ENCODE measurements at places on chromosomes 6 and 20.

- DNase-seq: no peak
Measured at GRCh38 chr6:139134064-139134395, 850 bp upstream of the HECA start.

DNA sequence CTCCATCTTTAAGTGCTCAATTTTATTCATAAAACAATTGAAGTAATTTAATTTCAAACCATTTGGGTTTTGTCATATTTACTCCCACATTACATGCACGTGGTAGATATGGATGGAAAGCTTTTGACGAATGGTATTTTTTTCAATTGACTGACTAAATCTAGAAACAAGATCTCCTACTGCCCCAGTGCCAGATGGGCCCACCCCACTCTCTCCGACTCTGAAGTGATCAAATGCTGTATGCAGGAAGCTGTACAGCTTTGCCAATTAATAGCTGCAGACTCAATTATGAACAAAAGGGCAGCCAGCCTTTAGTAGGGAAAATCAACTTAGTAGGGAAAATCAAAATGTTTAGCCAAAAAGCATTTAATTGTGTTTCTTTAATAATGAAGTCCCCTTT is 46.2 kb downstream of the PACRG start:
- no peak for DNase-seq

DNA sequence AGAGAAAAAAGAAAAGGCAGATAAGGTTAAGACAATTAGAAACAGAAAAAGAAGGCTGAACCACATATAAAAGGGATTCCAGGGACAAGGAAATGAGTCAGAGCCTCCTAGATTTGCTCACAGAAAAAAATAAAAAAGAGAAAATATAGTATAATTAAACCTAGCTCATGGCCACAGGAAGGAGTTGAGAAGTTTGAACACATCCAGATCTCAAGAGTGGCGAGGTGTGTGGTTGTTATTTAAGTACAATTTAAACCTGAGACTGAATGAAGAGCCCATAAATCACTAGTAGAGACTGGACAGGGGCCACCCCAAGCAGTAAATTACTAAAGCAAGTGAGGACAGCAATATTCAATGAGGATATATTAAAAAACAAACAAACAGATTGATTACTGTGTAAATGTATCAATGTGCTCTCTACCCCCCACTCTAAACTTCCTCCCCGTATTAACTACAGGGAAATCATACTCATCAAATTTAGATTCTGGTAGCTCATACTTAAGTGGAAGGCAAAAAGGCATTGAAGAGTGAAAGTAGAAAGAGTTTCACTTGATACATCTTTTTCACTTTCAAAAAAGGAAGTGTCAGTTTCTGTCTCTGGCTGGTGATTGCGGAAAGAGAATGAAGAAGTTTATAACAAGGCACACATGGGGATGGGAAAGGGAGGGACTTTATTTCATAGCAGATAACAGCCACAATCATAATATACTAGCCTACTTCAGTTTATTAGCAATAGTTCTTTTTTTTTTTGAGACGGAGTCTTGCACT is 49.3 kb upstream of the SCAF8 start:
- DNase-seq: peak; percentile 7

GRCh38 chr6:22240025-22240424 is 56.8 kb downstream of the PRL start:
- DNase-seq: no peak

DNA sequence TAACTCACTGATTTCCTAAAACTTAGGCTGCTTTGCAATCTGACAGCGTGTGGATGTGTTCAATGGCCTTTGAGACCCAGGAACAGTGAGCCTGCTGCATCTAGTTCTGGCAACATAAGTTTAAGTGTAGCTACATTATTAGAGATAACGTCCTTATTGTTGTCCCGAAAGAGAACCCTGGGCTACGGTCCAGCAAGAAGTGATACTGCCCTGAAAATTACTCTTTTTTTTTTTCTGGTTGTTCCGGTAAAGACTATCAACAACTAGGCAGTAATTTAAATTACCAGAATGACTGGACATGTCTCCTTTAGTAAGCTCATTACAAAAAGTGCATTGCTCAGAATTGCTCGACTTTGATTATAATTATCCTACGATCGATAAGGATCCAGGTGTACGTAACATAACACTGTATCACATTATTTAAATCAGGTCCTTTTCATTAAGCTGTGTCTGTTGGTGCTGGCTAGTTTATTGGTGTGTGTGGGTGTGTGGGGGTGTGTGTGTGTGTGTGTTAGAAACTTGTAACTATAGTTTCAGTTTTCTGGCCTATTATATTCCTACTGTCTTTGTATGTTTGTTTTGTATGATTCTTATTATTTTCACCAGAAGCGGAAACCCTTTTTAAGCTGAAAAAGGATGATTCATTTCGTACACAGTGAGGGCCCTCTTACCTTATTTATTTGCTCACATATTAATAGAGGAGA is 3.0 kb downstream of the TSHZ2 start:
- DNase-seq: peak; percentile 54

DNA sequence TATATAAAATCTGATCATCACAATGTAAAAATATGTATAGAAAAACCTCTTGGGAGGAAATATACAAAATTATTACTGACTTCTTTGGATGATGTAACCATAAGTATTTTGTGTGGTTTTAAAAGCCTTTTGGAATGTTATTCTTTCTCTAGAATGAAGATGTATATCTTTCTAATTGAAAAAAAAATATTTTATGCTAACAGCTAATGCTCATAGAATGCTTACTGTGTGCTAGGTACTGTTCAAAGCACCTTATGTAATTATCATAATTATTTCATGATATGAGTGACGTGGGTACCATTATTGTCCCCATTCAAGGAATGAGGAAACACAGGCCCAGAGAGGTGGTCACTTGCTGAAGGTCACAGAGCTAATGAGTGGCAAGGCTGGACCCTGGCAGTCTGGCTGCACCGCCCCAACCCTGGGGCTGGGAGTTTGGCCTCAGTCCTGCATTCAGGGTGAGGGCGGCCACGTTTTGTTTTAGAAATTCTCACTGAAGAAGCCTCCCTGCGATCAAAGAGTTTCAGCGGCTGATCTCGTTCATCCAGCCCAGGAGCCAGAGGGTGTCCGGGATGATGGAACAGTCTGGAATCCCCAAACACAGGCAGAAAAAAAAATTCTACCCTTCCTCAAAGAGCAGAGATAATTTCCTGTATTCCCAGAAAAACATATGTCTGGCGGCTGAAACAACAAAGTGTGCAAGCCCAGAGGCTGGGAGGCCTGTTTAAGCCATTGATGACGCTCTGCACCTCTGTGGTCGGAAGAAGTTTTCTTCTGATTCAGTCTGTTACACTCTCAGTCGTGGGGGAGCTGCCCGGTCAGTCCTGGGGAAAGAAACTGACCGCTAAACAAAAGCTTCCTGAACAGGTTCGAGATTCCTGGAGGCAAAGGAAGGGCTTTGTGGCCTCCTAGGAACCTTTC is 37.3 kb downstream of the TFEB start:
- DNase-seq: no peak

DNA sequence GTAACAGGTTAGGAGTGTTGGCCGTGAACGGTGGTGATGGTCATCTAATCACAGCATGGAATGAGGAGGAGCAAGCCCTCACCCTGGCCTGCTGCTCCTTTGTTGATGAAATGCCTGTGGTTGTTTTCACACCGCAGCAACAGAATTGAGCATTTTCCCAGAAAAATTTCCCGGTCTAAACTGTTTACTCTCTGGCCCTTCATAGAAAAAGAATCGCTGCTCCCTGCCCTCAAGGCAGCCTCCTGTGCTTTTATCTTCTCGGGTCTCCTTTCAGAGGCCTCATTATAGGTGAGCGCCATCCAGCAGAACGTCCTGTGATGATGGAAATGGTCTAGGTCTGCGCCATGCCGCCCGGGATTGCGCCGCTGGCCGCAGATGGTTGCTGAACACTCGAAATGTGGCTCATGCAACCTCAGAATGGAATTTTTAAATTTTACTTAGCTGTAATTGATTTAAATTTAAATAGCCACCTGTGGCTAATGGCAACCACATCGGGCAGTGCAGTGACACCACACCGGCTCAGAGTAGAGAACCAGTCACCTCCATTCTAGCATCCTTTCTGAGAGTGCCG is 30.2 kb downstream of the PHACTR3 start:
- DNase-seq: no peak

Measured in CD4-positive, alpha-beta T cell treated with Interleukin-2 at 100 ng/mL for 4 hours (primary cell).